Cardiac muscle cell (in vitro differentiated cells and primary cell): ENCODE measurements at places on chromosomes 1 and 21.

- DNase-seq: no peak
Observed at GRCh38 chr1:5444396-5444795, 547.8 kb downstream of the NPHP4 start.

DNA sequence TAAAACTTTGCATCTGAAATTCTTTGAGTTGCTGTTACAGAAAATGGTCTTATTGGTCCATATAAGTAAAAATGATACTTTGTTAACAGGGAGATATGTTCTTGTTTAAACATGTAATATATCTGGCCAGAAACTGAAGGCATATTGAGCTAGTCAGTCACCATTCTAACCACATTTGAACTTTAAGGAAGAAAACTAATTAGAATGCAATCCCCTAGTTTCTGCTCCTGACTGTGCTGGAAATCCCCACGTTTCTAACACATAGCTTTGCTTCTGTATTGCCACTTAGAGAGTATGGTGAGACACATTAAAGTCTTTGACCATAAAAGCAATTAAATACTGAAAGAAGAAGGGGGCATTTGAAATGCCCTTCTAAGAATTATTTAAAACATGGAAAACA lies 32.1 kb upstream of the HIVEP3 start:
- no peak for DNase-seq

DNA sequence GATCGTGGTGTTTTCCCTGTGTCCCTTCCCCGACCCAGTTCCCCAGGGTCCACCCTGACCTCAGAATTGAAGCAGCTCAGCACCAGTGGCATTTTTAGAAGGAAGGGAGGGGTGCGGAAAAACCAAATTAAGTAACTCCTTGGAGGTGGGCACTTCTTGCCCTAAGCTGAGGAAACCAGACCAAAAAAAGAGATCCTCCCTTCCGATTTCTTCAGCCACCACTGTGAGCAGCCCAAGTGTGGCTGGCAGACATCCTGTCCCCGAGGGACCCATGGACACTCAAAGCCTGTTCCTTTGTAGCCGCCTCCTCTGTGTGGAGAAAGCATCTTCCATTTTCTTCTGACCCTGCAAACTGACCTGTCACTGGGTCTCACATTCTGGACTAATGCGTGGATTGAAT lies 31.3 kb downstream of the KIRREL1 start:
- no peak for DNase-seq

GRCh38 chr1:9110669-9111356 lies 18.1 kb downstream of the GPR157 start:
- peak; percentile 94 for DNase-seq

- peak; percentile 84 for DNase-seq
Observed at GRCh38 chr1:30718636-30719405, 4.6 kb downstream of the MATN1 start.

DNA sequence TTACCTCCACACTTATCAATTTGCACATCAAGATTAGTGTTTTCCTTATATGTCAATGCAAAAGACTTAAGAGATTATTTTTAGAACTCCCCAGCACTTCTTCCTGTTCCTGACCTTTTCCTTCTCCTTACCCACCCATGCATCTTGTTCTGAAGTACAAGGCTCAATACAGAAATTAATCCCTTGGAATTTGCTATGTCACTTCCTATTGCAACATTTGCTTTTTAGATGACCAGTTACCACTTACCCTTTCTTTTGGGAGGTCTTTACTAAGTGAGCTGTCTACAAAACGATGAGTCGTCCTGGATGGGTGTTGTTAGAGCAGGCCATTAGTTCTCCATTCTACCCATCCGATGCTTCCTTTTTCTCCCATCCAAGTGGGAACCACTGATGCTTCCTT lies 221.2 kb downstream of the FMN2 start:
- DNase-seq: peak; percentile 29

GRCh38 chr1:61491497-61491896 lies 233.4 kb downstream of the TM2D1 start:
- no peak for DNase-seq

GRCh38 chr1:231926340-231926739 lies 299.8 kb downstream of the DISC1 start:
- DNase-seq: no peak

DNA sequence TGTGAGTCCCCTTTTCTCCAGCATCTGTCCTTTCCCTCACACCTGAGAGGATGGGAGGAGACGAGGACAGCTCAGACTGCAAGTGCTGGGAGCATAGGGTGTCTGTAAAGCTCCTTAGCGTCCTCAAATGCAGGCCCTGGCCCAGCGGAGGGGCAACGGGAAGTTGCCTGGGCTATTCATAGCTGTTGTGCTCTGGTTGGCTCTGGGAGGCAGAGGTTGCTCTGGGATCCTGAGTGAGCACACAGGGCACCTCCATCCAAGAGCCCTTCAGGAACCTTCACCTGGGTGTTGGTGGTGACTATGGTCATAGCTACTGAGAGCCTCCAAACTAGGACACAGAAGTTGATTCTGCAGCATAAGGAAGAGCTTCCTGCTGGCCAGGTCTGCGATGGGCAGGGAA lies 2.6 kb downstream of the PADI1 start:
- DNase-seq: no peak

DNA sequence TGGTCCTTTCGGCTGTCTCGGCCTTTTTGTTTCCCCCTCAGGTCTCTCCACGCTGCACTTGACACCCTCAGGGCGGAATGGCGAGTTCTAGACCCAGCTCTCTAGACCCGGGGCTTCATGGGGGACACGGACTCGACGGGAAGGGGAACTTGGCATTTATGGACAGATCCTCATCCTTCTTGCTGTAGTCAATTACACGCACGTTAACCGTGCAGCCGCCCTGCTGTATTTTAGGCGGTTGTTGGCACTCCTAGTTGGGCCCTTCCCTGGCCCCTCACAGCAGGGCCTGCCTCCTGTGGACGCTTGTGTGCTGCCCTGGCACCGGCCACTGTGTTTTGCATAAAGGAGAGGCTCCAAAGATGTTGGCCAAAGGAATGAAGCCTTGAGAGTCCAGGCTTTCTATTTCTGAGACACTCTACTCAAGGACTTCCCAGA lies 558 bp upstream of the BTG3 start:
- no peak for DNase-seq

GRCh38 chr1:114130213-114130612 lies 23.5 kb downstream of the SYT6 start:
- no peak for DNase-seq

DNA sequence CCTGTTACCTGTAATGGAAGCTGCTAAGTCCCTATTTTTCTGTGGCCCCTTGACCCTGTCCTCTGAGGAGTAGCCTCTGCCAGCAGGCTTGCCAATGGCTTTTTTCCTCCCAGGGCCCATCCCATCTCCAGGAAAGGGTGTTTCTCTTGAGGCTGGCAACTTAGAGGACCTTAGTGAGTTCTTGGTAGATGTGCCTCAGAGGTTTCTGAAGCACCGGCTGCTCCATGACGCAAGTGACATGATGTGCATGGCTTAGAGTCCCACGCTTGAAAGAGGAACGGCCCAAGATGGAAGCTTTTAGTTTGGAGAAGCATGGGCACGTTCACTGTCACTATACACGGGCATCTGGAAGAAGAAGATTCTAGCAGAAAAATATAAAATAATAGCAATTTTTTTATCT lies 63.0 kb downstream of the TGFB2 start:
- no peak for DNase-seq

GRCh38 chr1:172679000-172679772 lies 20.3 kb downstream of the FASLG start:
- no peak for DNase-seq

DNA sequence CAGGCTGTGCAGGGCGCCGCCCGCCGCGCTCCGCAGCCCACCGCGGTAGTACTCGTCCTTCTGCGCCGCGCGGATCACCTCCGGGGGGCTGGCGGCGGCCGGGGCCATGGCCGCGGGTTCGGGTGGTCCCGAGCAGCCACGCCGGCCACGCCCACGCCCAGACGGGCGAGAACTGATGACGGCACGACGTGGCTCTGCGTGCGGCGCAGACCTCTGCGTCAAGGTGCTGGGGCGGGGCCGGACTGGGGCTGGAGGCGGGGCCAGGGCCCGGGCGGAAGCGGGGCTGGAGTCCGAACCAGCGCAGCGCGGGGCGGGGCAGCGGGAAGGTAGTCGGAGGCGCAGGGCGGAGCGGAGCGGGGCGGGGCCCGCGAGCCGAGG lies at the start of gene PEX10:
PEX10 (minus strand) TSS at position 170 of the 378 bp plus-strand sequence; CDS start at position 108, 62 bp downstream.
- DNase-seq: peak; percentile 97

GRCh38 chr21:42887326-42887725 lies 5.8 kb upstream of the NDUFV3 start:
- no peak for DNase-seq

DNA sequence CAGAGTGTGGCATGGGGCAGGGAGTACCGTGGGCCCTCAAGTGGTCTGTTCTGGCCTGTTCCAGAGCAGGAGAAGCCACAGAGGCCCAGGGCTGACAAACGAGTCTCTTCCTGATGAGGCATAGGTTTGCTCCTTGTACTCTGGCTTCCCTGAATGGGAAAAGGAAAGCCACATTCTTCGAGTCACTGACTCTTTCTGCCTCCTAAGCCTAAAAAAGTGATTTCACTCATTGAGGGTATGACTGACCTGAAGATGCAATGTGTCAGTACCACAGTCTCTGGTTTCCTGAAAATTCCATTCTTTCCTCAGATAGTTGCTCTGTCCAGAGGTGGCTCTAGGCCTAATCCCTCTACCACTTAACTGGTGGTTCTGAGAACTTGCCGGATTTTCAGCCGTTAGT lies 92.3 kb downstream of the KCNN3 start:
- no peak for DNase-seq

DNA sequence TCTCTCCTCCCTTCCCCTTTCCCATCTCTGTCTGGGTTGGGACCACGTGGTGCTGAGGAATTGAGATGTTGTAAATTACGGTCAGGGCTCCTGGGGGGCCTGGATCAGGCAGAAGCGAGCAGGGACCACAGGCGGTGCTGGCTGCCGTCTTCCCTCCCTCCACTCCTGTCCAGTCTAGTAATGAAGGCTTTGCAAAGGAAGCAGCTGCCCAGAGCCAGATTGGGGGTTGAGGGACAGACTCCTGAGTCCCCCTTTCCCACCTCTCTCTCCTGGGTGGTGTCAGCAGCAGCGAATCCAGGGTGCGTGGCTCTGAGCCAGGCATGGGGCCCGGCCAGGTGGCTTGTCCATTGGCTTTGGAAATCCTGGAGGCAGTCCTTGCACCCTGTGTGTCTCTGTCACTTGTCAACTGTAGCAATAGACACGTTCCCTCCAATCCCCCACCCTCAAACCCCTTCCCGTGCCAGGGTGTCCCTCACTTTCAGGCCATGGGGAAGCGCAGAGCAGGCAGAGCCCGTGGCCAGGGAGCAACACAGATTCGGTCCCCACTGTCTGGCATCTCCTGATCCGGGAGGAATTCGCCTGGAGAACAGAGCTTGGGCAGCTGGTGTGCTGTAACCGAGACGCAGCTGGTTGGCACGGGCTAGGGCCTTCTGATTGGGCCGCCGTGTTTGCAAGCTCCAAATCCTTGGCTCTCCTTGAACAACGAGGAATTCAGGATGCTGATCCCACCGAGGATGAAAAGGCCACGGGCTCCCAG lies 64.8 kb upstream of the WNT4 start:
- DNase-seq: no peak

DNA sequence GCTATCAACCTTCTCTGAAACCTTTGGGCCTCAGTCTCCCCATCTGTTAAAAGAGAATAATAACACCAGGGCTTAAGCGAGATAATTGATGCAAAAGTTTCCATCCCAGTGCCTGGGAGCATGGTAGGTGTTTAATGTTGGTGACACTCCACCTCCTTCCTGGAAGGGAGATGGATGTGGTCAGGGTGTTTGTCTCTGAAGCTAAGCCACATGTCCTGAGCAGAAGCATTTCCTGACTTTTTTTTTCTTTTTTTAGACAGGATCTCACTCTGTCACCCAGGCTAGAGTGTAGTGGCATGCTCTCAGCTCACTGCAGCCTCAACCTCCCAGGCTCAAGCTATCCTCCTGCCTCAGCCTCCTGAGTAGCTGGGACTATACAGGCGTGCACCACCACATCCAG lies 72.6 kb upstream of the HMGB4 start:
- DNase-seq: no peak

- DNase-seq: peak; percentile 11
Observed at GRCh38 chr1:114024049-114024448, 44.8 kb downstream of the OLFML3 start.

DNA sequence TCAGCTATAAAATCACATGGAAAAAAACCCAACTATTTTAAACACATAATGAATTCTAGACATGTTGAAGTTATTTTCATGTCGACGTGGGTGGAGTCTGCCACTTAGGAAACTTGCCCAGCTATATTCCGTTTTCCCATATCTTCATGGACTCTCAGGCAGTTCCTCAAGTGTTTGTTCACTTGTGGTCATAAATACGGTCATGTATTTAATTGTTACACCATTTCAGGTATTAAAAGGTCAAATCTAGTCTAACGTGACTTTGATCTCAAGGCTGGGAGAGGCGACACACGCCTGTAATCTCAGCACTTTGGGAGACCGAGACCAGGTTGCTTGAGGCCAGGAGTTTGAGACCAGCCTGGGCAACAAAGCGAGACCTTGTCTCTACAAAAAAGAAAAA lies 346.9 kb downstream of the PBX1 start:
- no peak for DNase-seq

- DNase-seq: no peak
Observed at GRCh38 chr1:37809942-37810341, 1.9 kb upstream of the YRDC start.

GRCh38 chr1:180863158-180863775 lies 49.4 kb upstream of the KIAA1614 start:
- DNase-seq: peak; percentile 49

- no peak for DNase-seq
Observed at GRCh38 chr1:184903111-184903692, 71.1 kb downstream of the NIBAN1 start.

DNA sequence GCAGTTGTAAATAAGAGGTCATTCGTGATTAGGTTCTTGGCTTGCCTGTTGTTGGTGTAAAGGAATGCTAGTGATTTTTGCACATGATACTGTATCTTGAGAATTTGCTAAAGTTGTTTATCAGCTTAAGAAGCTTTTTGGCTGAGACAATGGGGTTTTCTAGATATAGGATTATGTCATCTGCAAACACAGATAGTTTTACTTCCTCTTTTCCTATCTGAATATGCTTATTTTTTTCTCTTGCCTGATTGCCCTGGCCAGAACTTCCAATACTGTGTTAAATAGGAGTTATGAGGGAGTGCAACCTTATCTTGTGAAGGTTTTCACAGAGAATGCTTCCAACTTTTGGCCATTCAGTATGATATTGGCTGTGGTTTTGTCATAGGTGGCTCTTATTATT lies 576.1 kb upstream of the RGS18 start:
- DNase-seq: no peak
